Right ventricle myocardium superior (tissue), 1 donor: ENCODE measurements at places on chromosomes 16 and 17. TPM values are rescaled to one million over a fixed set of nuclear protein-coding genes. Genes with fewer than 3 reads are reported as not detected.
A peak's percentile ranks its signal among the peaks of the same experiment; 100 is the strongest.

DNA sequence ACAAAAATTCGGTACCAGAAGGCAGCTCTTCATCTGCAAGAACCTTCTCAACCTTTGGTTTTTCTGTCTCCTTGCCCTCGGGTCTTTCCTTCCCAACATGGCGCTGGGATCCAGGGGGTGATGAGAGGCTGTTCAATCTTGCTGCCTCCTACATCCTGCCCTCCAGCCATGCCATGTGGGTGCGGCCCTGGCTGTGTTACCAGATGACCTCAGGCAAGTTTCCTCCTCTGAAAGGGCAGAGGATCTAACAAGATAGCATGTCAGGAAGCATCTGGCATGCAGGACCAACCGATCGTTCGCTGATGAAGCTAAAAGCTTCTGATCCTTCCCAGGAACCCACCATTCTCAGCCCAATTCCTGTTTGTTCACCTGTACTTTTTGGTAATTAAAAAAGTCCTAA is 36.8 kb upstream of the BCAR1 start:
- no peak for DNase-seq

- peak; percentile 54 for DNase-seq
Measured at GRCh38 chr17:20010099-20010863, 1.1 kb downstream of the SPECC1 start.

GRCh38 chr17:74528491-74529199 is 2.6 kb downstream of the CD300LB start:
- DNase-seq, result no peak

DNA sequence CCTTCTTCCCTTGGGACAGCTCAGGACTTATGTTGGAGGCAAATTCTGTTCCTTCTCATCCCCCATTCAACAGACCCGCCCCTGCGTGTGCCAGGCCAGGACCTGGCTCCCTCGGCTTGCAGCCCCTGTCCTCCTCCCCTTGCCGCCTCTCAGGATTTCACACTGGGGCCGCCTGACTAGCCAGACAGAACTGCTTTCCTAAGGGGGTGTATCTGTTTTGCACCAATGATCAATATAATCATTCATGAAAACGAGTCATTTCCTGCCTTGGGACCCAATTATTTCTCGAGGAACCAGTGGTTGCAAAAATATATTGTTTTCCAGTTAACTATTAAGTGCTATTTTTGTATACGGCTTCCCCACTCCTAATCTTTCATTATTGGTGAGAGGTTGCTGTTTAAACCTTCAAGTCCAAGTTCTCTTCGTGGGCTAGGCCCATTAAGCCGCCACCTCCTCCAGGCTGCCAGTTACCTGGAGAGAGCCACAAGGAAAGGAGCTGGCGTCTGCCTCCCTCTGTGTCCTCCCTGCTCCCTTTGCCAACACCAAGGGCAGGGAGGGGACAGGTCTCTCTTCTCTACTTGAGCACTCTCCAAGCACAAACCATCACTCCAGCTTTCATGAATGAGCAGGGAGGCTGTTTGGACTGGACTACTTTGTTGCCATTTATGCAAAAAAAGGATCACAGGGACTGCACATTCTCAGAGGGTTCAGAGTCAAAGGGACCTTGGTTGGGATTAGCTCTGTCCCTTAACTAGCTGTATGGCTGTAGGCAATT is 8.9 kb downstream of the DCAKD start:
- no peak for DNase-seq

GRCh38 chr17:8994319-8994718 is 27.0 kb upstream of the NTN1 start:
- peak; percentile 87 for DNase-seq

Gene GDPD1
- 2.1 TPM for total RNA-seq

Gene SLC6A2
- total RNA-seq, result not detected

Gene DNAAF8
- 1.2 TPM for total RNA-seq

Gene PRRT2
- 3.3 TPM for total RNA-seq
